ENCODE measurements at places on chromosomes 5 and 9.

DNA sequence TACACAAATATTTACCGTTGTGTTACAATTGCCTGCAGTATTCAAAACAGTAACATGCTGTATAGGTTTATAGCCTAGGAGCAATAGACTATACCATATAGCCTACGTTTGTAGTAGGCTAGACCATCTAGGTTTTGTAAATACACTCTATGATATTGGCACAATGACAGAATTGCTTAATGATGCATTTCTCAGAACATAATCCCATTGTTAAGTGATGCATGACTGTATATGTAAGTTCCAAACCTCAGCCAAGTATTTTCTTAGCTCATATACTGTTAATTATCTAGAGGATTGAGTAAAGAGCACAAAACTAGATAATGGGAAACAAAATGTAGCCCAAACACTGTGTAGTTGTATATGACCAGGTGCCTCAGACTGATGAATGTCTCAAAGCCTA, 220.1 kb downstream of the ANXA1 start:
- no peak for DNase-seq

DNA sequence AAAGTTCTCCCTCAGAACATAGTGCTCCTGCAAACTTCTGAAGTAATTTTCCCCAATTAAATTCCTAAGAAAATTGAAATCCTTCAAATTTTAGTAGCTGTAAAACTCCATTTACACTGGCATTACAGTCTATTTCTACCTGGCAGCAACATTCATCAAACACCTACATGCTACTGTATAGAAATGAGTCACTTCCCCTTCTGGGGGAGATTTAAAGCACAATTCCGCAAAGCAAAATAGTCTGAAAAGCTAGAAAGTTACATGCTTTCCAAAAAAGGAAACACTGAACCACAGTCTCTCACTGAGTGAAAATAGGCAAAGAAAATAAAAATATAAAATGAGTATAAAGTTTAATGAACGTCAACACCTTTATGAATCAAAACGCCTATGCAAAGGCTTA, 43.3 kb downstream of the MCTP1 start:
- DNase-seq = no peak

DNA sequence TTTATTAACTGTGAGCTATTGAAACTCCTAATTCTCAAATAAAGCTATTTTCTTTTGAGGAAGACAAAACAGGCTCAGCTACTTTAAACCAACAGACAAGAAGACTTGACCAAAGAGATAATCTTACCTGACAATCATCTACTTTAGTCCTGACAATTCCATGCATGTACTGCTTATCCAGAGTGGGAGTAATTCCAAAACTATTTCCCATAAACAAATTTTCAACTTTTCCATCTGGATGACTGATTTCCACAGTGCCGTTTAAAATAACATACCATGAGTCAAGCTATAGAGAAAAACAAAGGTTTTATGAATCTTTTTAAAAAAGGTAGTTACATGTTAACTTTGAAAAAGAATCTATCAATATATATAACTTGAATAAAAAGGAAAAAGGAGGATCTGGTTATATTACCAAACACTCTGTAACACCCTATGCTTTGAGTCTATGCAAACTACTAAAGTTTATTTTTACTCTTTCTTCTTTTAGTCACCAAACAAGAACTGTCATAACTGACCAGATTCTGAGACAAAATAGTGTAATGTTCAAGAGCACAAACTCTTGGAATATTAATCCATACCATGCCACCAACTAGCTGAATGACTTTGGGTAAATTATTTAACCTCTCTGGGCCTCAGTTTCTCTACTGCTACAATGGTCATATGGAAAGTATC, 129.7 kb downstream of the RAPGEF6 start:
- no peak for DNase-seq

GRCh38 chr5:128535251-128535650, 2.8 kb downstream of the FBN2 start:
- DNase-seq = no peak

GRCh38 chr5:154986151-154986550, 27.4 kb upstream of the KIF4B start:
- DNase-seq = no peak

DNA sequence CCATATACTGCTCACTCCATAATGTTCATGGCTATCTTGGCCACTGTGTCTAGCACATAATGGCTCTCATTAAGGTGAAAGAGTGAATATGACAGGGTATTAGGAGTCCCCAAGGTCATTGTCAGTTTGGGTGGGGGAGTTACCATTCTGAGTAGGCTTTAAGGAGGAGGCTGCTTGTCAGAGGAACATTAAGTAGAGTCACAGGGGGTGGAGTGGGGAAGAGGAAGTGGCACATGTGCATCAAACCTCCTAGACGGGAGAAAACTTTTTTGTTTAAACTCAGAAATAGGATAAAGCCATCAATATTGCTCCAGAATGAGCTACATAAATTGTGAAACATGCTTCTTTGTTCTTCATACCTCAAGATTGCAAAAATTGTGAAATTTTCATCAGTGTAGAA, 45.5 kb downstream of the DAB2IP start:
- DNase-seq = no peak

DNA sequence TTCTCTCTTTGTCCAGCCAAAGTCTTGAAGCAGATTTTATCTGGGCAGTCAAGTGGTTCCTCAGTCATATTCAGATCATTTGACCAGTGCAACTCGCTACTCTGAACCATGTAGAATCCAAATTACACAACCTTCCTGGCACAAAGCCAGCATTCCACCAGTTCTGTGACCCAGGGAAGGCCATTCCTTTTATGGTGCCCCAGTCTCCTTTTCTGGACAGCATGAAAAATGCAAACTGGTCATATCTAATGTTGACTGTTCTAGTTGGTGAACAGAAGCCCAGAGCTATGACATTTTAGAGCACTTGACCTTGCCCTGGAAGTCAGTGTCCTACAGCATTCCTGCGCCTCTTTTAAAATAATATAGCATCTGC, 364.6 kb downstream of the BRINP1 start:
- no peak for DNase-seq

- no peak for DNase-seq
Measured at GRCh38 chr9:88237991-88238571, 99.8 kb upstream of the SPATA31C2 start.

DNA sequence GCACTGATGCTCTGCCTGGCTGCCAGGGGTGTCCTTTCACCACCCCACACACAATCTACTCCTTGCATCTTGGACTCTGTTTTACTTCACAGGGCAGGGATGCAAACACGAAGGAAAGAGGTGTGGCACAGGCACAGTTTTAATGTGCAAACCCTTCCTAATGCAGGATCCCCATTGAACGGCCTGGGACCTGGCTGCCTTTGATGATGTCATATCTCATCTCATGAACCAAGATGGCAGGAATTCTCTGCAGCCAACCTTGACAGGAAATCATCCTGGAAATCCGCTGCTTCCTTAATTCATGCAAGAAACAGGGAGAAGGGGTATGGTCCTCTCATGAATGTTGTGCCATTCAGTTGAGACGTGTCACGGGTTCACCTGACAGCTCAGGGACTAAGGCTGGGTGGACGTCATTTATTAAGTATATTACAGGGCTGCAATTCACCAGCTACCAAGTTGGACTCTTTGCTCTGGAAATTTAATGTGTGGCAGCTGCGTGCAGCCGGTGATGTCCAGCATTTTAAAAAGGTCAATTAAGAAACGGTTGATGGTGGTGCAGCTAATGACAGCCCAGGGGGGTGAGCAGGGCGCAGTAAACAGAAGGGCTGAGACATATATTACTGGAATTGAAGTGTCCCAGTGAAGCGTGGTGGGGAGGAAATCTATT, 91.5 kb downstream of the LMNB1 start:
- no peak for DNase-seq

- no peak for DNase-seq
Measured at GRCh38 chr5:43193181-43193893, 1.3 kb downstream of the NIM1K start.

DNA sequence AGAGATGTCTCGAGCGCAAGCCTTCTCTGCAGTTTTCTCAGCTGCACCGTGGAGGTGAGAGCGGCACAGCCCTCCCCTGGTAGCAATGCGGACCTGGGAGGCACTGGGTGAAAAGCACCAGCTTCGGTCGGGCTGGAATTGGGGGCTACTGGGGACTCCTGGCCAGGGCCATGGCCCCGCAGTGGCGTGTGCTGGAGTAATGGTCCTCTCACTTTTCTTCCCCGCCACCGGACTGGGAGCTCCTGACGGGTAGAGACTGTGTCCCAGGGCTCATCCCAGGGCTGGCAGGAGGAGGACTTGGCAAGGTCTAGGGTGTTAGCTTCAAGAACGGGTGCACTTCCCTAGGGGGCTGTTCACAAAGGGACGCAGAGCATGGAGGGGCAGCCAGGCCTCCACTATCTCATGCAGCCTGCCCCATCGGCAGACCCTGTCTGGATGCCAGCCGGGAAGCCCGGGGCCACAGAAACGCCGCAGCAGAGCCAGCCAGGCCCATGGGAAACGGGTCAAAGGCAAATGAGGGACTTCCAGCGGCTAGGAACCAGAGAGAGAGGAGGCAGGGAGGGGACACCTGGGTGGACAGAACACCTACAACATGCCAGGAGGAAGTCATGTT, 92.6 kb upstream of the MVB12B start:
- no peak for DNase-seq

GRCh38 chr5:154860123-154860522, 1.7 kb downstream of the CNOT8 start:
- DNase-seq = no peak

GRCh38 chr5:35483780-35484179, 133.9 kb upstream of the SPEF2 start:
- no peak for DNase-seq

DNA sequence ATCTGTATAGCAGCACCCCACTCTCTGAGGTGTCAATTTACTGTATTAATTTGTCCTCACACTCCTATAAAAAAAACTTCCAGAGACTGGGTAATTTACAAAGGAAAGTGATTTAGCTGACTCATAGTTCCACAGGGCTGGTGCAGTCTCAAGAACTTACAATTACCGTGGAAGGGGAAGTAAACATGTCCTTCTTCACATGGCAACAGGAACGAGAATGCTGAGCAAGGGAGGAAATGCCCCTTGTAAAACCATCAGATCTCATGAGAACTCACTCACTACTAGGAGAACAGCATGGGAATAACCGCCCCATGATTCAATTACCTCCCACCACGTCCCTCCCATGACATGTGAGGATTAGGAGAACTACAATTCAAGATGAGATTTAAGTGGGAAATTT, 602.6 kb downstream of the MTRR start:
- DNase-seq = no peak

GRCh38 chr9:88952086-88952615, 39.1 kb upstream of the S1PR3 start:
- DNase-seq = no peak

DNA sequence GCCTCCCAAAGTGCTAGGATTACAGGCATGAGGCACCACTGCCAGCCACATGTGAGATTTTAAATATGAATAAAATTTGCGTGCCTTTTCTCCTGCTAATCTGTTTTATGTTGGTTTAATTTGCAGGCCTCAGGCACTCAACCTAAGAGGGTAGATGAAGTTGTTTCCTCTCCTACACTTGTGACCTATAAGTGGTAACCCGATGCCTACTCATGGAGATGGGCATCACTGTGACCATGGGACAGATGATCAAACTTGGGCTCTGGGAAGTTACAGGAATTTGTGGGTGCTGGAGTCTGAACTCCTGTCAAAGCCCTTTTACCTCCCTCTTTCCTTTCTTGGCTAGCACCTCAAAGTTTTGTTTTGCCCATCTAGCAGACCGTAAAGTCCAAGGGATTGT, 1.1 kb downstream of the SLC28A3 start:
- DNase-seq = peak; percentile 33

DNA sequence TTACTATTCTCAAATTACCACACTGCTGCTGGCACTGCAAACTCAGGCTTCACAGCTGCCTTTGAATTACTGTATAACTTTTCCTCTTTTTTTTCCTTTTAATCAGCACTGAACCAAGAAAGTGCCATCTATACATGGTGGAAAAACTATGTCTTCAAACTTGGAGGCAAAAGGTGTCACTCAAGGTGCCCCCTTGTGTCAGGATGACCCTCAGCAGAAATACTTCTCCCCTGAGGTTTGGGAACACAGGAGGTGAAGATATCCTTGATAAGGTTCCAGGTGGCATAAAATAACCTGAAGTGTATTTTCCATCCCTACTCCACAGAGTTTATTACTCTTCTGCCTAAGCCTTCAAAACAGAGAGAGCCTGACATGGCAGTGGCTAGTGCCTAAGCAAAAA, 14.5 kb downstream of the FRMD3 start:
- DNase-seq = no peak

Measured in NCI-H510A (cell line).